ENCODE measurements at places on chromosomes 2 and 18. TPM values are rescaled to one million over a fixed set of nuclear protein-coding genes. Genes with fewer than 3 reads are reported as not detected.

Gene ZNF513
- total RNA-seq: 12.9 TPM

Gene DSG2
- total RNA-seq: 144 TPM

Gene CDH2
- total RNA-seq: 0.25 TPM

Gene SH3RF3
- total RNA-seq: 0.14 TPM

DNA sequence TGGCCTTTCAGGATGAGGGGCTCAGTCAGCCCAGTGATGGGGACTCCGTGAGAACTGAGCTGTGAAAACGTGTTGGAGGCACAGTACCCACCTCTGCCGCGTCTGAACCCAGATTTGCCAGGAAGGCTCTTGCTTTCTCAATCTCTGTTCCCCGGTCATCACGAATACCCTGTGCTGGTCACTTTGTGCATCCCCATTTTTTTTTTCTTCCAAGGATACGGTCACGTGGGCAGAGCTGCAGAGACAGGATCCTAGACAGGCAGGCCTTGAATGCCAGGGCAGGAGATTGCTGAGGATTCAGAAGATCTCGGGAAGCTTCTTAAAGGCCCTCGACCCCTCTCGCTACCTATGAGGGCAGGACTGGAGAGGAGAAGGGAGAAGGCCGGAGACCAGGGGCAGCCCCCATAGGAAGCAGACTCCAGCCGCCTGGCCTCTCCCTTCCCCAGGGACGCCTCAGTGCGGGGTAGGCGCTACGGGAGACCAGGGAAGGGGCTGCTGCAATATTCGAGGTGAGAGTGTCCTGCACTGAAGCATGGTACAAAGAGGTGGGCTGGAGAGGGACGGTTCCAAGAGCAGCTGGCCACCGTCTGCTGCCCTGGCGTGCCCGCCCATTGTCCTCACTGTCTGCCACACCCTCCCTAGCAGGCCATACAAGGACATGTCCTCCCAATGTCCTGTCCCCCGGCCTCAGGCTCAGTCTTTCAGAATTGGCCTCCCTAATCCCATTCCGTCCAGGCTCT, 29.0 kb upstream of the TAF1B start:
- DNase-seq: no peak
